Right renal pelvis (tissue), 4 donors: ENCODE measurements at places on chromosomes 16 and 17.
A peak's percentile ranks its signal among the peaks of the same experiment; 100 is the strongest.

DNA sequence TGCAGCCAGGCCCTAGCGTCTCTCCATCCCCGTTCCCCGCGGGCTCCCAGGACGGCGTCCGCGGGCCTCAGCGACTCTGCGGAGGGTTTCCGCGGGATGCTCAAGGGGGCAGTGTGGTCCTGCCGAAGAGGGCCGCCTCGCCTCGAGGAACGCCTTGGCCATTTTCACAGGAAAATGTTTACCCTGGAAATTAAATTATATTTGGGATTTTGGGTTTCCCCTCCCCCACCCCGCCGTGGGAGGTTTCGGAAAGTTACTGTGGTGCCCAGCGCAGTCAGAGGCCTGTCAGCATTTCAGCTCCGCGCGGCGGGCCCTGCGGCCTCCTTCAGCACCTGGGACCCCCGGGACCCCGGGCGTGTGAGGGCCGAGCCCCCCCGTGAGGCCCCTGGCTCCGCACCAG lies 94.5 kb downstream of the PCTP start:
- peak; percentile 28 for DNase-seq

DNA sequence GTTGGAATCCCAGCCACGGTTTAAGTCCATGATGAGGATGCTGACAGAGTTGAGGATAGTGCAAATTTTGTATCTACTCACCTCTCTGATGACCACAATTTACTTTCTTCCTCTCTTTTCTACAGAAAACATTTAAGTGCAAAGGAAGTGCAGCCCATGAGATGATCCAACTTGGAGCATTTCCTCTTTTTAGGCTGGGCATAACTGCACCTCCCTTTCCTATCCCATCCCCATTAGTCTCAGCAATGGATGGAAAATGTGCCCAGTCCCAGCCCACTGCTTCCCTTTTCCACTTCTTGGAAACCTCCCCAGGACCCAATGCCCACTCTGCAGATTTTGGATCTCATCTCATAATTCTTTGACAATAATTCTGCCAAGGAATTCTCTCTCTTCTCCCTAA lies 16.6 kb upstream of the CCL8 start:
- DNase-seq = no peak

GRCh38 chr16:82633964-82634600 lies 7.3 kb downstream of the CDH13 start:
- DNase-seq = no peak

- no peak for DNase-seq
Measured at GRCh38 chr16:14286368-14287230, 215.5 kb downstream of the MRTFB start.

DNA sequence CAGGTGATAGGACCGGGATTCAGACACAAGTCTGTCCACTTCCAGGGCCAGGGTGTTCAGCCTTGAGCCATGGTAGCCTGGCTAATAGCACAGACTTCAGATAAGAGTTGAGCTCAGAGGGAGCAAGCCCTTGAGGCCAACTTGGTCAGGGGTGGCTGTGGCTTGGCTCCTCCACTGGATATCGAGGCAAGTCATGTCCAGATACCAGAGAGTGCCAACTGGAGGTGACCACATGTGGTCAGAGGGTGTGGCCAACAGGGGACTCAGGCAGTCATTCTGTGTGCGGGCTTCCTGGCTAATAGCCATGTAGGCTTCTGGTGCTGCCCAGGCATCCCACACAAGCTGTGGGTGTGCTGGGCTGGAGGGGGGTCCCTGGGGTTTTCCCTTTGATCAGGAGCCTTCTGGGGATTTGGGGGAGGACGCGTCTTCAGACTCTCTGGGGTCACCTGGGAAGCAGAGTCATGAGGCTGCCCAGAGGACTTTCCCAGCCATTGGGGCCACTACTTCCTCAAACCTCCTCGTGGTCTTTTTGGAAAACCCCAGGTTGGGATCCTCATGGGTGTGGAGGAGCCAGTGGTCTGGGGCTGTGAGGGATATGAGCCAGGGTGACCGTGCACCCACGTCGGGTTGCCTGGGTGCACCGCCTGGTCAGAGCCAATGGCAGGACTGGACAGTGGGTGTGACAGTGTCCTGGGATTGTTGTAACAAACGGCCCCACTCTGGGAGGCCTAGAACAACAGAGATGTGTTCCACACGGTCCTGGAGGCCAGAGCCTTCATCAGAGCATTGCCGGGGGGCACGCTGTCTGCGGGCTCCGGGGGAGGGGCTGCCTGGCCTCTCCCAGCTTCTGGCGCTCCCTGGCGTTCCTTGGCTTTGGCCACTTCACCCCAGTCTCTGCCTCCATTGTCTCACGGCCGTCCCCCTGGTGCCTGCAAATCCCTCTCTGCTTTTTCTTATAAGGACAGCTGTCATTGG lies 25.0 kb downstream of the COX4I1 start:
- DNase-seq = no peak

GRCh38 chr17:8020776-8021564 lies 17.9 kb upstream of the ALOX15B start:
- DNase-seq = no peak

- DNase-seq = no peak
Measured at GRCh38 chr17:1050996-1051925, 54.3 kb downstream of the TIMM22 start.

- no peak for DNase-seq
Measured at GRCh38 chr17:14320734-14321475, 20.0 kb downstream of the HS3ST3B1 start.

DNA sequence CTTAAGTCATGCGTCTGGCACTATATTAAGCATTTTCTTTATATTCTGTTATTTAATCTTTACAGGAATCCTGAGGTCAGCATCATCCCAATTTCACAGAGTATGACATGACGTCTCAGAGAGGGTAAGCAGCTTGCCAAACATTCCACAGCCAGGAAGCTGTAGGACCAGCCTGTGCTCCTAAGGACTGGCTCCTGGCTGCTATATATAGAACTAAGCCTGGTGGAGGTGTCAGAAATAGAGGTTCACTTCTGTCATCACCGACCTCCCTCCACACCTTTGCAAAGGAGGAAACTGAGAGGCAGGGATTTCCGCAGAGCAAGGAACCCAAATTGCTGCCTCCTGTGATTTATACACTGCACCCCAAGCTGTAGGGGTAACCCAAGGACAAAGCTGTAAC lies 37.9 kb upstream of the NDRG4 start:
- no peak for DNase-seq

- DNase-seq = no peak
Measured at GRCh38 chr17:149897-150584, 12.7 kb downstream of the SCGB1C2 start.

- DNase-seq = no peak
Measured at GRCh38 chr17:61616783-61617182, 25.8 kb upstream of the NACA2 start.

- no peak for DNase-seq
Measured at GRCh38 chr17:58936295-58936694, 170.4 kb downstream of the TRIM37 start.

DNA sequence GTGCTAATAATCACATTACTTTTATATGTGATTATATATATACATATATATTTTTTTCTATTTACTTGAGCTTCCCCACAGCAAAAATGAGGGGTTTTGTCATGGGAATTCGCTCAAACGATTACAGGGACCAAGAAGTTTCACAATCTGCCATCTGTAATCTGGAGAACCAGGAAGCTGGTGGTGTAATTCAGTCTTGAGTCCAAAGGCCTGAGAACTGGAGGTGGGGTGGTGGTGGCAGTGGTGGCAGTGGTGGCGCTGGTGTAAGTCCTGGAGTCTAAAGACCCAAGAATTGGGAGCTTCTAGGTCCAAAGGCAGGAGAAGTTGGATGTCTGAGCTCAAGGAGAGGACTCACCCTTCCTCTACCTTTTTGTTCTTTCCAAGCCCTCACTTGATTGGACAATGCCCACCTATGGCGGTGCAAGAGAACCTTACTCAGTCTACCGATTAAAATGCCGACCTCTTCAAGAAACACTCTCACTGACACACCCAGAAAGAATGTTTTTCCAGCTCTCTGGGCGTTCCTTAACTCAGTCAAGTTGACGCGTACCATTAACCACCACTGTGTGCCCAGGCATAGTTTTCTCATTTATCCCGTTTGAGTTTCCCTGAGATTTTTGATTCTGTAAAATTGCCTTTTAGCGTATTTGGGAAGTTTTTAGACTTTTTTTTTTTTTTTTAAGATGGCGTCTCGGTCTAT lies 31.9 kb downstream of the POLR2A start:
- DNase-seq = no peak

- DNase-seq = no peak
Measured at GRCh38 chr17:55451758-55452138, 30.1 kb upstream of the MMD start.

DNA sequence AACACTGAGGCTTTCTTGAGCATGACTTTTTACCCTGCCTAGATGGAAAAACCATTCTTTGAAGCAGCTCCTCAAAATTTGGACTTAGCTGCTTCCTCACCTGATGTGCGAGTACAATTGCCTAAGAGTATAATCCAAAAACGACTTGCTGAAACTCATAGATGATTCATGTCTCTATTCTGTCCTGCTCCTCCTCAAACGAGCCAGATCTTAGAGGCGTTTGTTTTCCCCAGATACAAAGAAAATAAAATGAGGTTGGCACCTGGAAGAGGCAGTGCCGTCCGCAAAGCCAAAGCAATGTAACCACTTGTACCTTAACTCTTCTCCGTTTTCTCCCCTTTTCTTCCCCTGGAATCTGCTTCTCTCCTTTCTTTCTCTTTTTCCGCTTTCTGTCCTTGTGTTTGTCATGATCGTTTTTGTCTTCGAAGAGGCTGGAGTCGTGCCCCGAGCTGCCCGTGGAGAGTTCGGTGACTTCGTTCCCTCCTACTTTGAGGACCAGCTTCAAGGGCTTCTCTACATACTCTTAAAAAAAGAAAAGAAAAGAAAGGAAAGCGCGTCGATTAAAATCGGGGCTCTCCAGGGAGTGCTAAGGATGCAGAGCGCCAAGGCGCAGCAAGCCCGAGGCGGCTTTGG lies 895 bp downstream of the BRD7 start:
- DNase-seq = no peak

GRCh38 chr17:80023481-80024205 lies 12.0 kb downstream of the TBC1D16 start:
- DNase-seq = no peak

DNA sequence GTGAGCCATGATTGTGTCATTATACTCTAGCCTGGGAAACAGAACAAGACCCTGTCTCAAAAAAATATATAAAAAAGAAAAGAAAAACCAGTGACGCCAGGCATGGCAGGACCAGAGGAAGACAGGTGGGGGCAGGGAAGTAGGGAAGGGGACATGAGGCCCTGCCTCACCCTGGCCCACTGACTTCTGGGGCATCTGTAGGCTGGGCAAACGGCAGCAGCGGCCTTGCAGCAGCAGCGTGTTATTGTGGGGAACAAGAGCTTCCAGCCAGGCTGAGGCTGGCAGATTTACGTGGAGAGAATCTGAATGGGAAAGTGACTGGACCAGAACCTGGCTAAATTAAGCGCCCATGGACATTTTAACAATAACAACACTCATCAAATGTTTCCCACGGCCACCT lies 19.4 kb downstream of the CMTM4 start:
- DNase-seq = no peak

GRCh38 chr17:1174263-1174880 lies 5.4 kb downstream of the ABR start:
- no peak for DNase-seq

DNA sequence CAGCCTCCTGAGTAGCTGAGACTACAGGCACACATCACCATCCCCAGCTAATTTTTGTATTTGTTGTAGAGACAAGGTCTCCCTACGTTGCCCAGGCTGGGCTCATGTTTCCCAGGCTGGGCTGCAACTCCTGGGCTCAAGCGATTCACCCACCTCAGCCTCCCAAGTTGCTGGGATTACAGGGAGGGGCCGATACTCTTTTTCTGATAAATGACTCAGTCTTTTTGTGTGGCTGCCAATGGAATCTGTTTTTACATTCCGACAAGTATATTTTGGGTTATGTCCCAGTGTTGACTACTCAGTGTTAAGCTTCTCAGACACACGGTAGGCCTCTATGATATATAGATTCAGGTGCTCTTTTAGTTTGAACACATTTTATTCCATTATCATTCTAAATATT lies 58.1 kb downstream of the SLFN11 start:
- no peak for DNase-seq

DNA sequence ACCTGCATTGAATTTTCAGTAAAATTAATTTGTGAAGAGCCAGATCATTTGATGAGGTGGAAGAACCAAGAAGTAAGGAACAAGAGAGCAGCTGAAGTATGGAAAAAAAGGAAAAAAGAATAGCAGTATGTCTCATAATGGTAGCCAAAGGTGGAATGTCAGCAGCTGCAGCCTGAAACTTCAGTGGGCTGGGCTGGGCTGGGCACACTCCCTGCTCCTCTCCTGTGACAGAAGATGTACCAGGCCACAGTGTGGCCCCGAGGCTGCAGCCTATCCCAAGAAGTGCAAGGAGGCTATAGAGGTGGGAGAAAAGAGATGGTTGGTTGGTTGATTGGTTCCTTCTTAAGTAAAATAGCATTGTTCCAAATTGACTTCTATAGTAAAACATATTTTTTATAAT lies 84.5 kb downstream of the TNRC6C start:
- no peak for DNase-seq

- DNase-seq = no peak
Measured at GRCh38 chr17:49851387-49852291, 3.8 kb upstream of the TAC4 start.

DNA sequence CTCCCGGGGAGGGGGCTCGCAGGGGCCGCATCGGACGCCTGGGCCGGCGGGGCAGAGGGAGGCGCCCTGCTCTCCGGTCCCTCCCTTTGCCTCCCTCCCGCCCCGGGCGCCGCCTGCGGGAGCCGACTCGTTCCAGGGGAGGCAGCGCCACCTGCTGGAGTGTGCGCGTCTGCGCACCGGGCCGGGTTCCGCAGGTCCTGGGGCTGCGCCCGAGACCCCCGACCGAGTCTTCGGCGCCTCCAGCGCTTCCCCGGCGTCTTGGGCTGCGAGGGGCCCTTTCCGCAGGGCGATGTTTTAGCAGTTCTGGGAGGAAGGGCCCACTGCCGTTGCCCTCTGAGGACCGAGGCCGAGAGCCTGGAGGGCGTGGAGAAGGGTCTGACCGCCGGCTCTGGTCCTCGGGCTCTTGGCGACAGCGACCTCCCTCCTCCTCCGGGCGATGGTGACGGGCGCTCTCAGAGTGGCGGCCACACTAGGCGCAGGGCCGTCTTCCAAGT lies 106.3 kb downstream of the SEC14L1 start:
- DNase-seq = peak; percentile 65

DNA sequence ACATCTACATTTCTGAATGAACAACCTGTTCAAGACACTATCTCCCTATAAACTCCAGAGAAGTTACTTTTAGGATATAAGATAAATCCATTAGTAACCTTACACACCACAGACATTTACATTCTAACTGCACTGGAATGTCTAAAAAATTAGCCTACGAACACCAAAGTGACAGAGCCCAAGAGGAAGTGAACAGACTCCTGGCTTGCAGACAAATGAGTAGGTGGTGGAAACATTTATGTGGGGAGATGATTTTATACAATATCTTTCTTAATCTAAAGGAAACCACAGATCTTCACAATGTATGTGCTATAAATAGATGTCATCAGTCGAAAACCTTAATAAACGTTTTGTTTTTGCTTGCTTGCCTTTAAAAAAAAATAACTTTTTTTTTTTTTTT lies 18.8 kb downstream of the ZNF652 start:
- DNase-seq = no peak

GRCh38 chr17:33647956-33648355 lies 354.9 kb upstream of the ASIC2 start:
- DNase-seq = peak; percentile 16

GRCh38 chr17:67440277-67441051 lies 63.4 kb downstream of the PITPNC1 start:
- no peak for DNase-seq

GRCh38 chr17:65292430-65292829 lies 155.3 kb downstream of the RGS9 start:
- DNase-seq = no peak

- no peak for DNase-seq
Measured at GRCh38 chr16:515175-515938, 12.2 kb upstream of the CAPN15 start.
